IPS DF 6.9 (cell line): ENCODE measurements at places on chromosomes 13 and 19.

GRCh38 chr13:107211073-107211472 is 643.1 kb upstream of the ARGLU1 start:
- peak; percentile 48 for DNase-seq

DNA sequence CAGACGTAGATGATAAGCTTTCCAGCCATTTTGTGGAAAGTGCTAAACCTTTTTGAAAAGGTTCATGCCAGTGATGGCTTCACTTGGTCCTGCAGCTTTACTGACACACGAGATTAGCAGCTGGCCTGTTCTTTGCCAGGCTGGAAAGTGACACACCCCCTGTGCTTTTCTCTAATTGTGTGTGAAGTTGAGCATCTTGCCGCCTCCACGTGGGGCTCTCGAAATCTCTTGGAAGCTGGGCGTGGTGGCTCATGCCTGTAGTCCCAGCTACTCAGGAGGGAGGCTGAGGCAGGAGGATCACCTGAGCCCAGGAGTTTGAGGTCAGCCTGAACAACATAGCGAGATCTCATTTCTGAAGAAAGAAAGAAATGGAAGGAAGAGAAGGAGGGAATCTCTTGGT is 25.3 kb upstream of the EHD2 start:
- no peak for DNase-seq

DNA sequence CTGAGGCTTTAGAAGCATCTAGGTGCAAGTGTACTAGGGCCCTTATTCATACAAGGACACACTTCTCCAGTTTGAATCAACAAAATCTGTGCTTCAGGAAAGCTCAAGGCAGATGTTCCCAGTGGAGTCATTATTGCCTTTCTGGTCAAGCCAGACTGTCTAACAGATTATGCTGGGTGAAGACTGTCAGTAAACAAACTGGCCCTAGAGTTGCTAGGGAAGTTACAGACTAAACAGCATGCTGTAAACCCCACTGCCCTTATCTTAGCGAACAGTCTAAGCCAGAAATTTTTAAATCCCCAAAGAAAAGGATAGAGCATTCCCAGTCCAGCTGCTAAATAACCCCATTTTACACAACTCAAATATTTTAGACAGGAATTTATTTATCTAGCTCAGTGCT is 1701.3 kb upstream of the PRR20A start:
- DNase-seq, result no peak

DNA sequence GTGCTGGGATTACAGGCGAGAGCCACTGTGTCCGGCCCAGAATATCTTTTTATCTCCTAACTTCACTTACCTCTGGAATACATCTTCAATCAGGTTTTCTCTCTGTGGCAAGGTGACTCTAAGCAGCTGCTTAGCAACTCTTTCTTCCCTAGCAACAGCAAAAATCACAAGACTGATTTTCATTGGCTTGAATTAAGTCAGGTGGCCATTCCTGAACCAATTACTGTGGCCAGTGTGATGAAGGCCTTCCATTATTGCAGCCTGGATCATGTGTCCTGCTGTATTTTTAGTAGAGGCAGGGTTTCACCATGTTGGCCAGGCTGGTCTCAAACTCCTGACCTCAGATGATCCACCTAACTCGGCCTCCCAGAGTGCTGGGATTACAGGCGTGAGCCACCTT is 9.0 kb upstream of the LTBP4 start:
- no peak for DNase-seq

DNA sequence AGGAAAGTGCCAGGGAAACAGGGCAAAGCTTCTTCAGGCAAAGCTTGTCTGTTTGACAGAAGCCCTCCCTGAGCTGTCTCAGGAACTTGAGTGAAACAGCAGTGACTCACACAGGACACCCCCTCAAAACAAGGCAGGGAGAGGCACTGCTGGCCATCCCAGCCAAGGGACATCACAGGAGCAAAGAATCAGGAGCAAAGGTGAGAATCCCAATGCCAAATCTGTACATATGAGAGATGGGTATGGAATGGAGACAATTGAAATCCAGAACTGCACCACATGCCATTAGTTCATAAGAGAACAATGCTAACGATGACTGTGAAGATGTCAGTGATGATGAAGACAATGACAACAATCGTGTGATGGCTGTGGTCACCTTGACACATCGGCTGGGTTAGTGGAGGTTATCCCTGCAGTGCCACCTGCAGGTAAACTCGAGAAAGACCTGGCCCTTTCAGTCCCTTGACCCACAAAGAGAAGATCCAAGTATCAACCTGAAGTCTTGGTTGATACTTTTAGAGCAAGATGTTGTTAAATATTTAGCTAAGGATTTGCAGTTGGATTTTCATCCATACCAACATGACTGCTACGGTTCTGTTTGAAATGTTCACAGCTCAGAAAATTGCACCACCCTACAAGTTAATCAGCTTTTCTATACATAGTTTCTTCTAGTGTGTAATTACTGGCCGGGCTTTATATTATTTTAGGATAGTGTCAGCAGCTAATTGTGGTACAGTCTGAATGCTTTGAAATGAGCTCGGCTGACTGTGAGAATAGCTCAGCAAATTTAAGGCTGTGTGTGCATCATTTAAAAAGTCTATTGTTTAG is 42.0 kb upstream of the IPO5 start:
- peak; percentile 27 for DNase-seq

DNA sequence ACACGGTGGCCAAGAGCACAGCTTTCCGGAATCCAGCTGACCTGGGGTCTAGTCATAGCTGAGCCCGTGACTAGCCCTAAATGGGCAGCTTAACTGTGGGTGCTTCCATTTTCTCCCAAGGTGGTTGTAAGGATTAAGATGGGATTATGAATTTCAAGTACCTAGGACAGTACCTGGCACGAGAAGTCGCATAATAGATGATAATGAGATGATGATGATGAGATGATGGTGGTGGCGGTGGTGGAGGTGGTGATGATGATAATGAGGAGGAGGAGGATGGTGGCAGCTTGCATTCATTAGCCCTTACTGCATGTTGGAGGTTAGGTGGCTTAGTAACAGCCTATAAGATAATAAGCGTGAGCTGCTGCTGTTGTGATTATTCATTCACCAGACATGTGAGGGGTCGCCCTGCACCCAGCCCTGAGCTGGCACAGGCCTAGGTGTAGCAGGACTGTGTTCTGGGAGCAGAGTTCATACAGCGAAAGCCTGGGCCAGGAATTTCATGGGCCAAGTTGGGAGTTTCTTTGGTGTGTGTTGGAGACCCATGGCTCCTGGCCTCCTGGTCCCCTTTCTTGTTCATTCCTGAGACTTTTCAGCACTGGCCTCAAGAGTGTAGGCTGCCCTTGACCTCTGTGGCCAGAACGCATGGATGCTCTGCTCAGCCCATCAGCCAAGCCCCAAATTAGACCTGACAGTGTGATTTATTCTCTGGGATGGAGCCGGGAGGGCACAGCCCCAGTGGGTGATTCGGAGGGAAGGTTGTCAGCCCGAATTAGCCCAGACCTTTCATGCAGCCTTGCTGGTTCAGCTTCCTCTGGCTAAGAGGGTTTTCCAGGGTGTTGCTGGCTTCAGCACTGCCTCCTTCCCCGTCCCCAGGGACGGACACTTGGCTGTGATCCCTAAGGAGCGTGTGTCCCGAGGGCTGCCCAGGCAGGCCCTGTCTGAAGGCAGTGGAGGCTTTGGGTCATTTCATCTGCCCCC is 128.8 kb downstream of the SIPA1L3 start:
- no peak for DNase-seq

GRCh38 chr19:4425537-4425936 is 23.1 kb downstream of the CHAF1A start:
- no peak for DNase-seq

- DNase-seq, result no peak
These were observed 8.5 kb upstream of the SLC25A15 start for GRCh38 chr13:40780822-40781401.

DNA sequence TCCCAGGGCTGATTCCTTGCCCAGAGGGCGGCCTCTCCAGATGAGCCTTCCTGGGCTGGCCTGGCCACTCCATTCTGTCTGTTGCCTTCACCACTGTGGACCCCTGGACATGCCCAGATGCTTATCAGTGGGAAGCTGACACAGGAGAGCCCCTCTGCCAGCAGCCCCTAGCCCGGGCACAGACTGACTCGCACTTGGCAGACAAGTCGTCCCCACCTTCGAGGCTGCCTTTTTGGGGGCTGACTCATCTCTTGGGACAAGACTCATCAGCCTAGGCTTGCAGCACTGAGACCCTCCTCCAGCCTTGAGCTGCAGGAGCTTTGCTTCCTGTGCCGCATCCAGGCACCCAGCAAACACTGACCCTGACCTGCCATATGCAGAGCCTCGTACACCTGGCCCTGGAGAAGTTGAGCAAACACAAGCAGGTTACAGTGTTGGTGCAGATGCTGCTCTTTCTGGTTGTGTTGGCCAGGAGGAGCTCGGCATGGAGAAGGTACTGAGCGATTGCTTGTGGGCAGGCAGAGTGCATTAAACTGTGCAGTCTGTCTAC is 8.1 kb downstream of the CHST8 start:
- DNase-seq, result no peak

GRCh38 chr19:45045671-45046353 is 7.0 kb downstream of the CLASRP start:
- no peak for DNase-seq

- no peak for DNase-seq
These were observed 55.4 kb upstream of the ZNF724 start for GRCh38 chr19:23305555-23305954.
